ENCODE measurements at places on chromosomes 5 and 9.

DNA sequence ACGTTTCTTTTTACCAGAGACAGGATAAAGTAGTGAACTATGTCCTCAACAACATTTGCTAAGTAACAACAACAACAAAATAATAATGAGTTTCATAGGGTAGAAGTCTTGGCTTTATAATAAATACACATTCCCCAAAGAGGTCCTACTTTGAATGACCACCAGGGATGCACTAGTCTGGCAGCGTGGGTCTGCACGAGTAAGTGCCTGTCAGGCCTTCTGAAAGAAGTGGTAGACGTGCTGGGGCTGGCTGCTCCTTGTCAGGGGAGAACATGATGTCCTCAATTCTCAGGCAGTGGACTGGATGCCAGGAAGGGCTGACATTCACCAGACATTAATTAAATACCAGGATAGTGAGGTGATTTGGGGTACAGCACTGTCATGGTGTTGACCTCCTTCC is 331.1 kb downstream of the TMEM38B start:
- DNase-seq, result no peak

- DNase-seq, result no peak
Measured at GRCh38 chr5:140420665-140421361, 19.2 kb downstream of the ANKHD1 start.

GRCh38 chr5:147286296-147286695 is 51.5 kb downstream of the STK32A start:
- DNase-seq, result no peak

DNA sequence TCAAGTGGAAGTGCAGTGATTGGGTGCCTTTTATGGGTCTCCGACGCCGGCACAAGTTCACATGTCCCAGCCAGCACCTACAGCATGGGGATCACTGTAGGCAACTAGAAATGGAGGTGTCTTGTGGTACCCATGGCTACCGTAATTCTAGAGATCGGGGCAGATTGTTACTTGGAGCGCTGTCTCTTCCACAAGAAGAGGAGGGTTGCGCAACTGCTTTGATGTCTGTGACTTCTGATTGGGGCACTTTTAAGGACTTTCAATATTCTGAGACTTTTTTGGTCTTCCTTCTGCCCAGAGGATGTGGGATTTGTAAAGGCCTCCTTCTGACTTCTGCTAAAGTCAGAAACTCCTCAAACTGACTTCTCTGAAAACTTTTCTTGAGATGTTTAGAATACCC is 41.9 kb downstream of the GLRX start:
- DNase-seq, result no peak

- DNase-seq, result no peak
Measured at GRCh38 chr5:137693951-137694721, 41.8 kb downstream of the KLHL3 start.

All from COR-L47 (cell line).